ENCODE measurements at places on chromosomes 2 and 18.

DNA sequence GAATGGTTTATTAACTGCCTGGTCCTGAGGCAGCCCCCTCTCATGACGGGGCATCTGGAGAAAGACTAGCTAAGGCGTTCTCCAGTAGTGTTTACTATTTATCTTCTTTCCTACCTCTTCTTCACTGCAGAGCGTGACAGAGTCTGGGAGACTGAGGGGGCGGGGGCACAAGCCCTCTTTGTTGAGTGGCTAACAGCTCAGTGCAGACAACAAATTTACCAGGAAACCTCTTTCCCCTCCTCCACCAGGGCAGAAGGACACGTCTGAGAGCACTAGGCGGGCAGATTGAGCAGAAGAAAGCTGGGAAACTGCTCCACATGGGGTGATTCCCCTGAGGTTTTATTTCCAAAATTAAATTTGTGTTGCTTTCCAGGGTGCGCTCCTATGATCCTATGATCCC, 322.1 kb downstream of the CNTNAP5 start:
- DNase-seq: no peak

- no peak for DNase-seq
Measured at GRCh38 chr2:43420389-43420801, 175.4 kb downstream of the THADA start.

GRCh38 chr18:50709193-50709592, 110.6 kb downstream of the MRO start:
- no peak for DNase-seq

DNA sequence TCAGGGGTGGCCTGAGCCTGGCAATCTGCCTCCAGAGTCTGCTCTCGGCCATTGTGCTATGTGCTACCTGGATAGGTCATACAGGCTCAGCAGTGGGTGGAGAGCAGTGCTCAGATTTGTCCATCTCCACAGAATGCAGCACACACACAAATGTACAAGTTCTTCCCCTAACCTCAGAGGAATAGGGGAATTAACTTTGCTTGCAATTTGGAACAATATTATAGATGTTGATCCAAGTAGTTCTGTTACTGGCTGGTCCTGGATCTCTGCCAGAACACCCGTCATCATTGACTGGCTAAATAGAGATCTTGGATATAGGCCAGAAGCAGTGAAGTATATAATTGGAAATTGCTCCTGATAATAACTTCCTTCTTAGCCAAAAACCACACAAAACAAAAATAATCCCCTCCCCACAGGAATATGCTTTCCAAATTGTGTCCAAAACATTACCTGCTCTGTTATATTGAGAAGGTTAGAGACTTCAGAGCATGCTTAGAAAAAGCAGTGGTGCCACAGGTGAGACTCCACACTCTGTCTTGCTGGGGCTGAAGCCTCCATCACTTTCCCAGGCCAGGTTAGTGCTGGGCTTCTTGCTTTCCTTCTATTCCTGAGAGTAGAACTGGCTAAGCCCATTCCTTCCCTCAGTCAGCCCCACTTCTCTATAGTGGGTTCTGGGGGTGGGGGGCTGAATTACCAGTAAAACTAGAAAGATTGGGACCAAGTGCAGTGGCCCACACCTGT, 38.8 kb downstream of the NCAPH start:
- peak; percentile 15 for DNase-seq

GRCh38 chr2:25310965-25311864, 30.5 kb downstream of the DNMT3A start:
- DNase-seq: peak; percentile 63

DNA sequence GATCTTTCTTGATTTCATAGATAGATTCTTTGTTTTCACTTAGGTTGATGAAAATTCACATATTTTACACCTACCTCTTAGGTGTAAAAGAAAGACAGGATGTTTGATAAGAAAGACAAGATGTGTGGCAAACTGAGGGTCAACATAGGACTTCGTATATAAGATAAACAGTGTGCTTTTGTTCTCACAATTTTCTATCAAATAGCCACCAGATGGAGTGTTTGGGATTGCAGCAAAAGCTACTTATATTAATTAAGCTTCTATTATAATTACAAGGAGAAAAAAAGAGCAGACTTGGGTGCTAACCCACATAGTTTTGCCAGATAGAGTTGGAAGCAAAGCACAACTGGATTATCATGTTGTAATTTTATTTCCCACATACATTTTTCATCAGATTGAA, 232.9 kb downstream of the CDH7 start:
- peak; percentile 13 for DNase-seq

DNA sequence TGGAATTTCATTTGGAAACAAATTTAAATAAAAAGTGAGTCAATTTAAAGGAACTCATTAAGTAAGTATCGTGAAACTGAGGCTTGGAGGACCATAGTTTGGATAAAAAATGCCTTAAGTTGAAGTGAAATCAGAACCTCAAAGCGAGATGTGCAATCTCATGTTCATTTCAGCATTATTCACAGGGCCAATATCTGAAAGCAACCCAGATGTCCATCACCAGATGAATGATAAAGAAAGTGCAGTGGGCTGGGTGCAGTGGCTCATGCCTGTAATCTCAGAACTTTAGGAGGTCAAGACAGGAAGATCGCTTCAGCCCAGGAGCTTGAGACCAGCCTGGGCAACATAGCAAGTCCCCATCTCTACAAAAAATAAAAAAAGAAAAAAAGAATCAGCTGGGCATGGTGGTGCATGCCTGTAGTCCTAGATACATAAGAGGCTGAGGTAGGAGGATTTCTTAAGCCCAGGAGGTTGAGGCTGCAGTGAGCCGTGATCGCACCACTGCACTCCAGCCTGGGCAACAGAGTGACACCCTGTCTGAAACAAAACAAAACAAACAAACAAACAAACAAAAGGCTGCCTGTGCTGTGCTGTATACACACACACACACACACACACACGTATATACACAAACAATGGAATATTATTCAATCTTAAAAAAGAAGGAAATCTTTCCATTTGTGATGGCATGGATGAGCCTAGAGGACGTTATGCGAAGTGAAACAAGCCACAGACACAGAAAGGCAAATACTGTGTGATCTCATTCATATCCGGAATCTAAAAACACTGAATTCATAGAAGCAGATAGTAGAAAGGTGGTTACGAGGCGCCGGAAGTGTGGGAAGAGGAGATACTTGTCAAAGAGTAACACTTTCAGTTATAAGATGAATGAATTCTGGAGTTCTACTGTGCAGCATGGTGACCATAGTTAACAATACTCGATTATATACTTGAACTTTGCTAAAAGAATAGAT, 14.5 kb downstream of the SH3RF3 start:
- no peak for DNase-seq

- no peak for DNase-seq
Measured at GRCh38 chr2:229669841-229670240, 44.5 kb downstream of the DNER start.

DNA sequence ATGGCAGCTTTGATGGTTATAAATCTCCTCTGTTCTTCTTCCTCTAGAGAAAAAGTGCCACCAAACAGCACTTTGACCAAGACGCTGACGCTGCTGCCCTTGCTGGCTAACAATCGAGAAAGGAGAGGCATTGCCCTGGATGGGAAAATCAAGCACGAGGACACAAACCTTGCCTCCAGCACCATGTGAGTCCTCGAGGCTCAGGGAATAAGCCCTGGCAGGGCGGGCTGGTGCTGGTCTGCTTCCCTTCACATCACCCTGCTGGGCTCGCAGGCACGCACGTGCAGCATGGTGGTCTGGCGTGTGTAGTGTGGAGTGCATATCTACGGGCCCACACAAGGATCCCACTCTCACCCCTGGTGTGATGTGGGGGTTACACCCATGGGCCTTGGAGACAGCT, 19.4 kb upstream of the DGKD start:
- no peak for DNase-seq

GRCh38 chr2:45000921-45001868, 8.1 kb downstream of the SIX2 start:
- DNase-seq: peak; percentile 10

- peak; percentile 32 for DNase-seq
Measured at GRCh38 chr2:16181062-16181740, 240.9 kb downstream of the MYCN start.

DNA sequence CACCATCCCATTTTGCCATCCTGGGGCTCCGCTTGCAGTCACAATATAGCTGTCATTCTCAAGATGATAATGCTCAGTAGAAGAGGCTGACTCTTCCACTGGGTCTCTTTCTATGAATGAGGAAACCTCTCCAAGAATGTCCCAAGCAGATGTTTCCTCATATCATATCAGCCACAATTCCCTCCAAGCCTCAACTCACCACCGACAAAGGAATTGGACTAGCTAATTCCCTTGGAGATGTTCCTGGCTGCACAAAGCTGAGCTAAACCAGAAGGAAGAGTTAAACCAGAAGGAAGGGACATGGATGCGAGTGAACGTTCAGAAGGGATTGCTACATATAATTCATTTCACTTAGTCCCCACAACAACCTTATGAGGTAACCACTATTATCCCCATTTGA, 65.0 kb upstream of the NPAS2 start:
- DNase-seq: no peak

DNA sequence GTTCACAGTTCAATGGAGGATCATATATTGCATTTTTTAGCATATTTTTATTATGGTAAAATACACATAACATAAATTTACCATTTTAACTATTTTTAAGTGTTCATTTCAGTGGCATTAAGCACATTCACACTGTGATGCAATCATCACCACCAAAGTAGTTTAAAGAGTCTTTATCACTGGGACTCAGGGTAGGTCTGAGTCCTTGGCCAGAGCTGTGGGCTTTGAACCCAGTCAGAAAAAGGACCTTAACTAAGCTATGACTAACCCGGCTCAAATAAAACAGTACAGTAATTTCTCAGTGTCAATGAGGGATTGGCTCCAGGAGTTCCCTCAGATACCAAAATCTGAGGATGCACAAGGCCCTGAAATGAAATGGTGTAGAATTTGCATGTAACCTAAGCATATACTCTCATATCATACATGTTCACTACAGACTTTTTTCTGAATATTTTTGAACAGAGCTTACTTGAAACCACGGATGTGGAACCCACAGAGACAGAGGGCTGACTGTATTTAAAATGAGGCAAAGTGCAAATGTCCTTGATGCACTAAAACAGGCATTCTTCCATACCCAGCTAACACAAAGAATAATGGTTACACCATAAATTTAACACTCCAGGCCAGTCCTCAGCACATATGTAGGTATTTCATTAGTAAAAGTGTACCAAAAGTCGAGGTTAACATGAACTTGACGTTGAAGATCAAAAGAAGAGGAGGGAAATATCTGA, 246.2 kb downstream of the LNPK start:
- no peak for DNase-seq

DNA sequence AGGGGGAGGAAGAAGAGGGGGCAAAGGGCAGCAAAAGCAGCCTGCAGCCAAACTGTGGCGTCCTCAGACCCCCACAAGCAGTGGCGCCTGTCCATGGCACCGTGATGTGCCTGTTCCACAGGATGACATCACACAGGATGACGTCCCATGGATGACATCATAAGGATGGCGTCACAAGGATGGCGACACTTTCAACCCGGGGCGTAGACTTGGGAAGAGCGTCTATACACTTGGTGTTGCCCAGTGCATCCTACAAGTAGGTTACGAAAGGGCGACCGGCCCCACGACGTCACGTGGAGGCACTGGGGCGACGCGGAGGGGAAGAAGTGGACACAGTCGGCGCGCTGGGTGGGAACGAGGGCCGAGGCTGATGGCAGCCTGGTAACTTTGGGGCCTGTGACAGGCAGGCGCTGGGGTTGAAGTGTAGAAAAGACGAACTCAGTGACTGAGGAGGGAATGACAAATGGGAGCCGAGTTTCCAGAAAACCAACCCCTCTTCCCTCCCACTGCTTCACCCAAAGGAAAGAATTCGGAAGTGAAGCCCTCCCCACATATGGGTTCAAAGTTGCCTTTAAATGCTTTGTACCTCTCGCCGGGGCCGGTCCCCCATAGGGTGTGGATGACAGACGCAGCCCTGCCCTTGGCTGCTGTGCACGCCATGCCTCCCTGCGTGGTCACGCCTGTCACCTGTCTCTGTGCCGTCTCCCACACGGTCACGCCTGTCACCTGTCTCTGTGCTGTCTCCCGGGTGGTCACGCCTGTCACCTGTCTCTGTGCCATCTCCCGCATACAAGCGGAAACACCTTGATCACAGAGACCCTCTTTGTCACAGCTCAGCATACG, 13.4 kb upstream of the KCNG2 start:
- DNase-seq: peak; percentile 38

GRCh38 chr18:63951302-63951705, 2.2 kb downstream of the HMSD start:
- no peak for DNase-seq

DNA sequence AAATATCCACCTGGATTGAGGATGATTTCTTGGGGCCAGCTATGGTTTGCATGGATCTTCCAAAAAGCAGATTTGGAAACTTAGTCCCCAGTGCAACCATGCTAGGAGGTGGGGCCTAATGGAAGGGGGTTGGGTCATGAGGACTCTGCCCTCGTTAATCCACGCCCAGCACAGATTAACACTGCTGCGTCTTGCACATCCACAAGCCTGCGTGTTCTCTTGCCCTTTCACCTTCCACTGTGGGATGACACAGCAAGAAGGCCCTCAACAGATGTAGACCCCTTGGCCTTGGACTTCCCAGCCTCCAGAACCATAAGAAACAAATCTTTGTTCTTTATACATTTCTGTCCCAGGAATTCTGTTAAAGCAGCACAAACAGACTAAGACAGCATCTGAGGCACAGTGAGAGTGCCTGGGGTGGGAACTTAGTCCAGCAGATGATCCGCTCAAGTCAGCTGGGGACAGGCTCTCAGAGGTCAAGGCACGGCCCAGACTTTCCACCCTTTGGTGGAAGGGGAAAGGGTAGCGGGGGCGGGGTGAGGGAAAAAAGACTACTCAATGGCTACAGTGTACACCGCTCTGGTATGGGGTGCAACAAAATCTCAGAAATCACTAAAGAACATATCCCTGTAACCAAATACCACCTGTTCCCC, 2.4 kb downstream of the RAB17 start:
- DNase-seq: no peak

DNA sequence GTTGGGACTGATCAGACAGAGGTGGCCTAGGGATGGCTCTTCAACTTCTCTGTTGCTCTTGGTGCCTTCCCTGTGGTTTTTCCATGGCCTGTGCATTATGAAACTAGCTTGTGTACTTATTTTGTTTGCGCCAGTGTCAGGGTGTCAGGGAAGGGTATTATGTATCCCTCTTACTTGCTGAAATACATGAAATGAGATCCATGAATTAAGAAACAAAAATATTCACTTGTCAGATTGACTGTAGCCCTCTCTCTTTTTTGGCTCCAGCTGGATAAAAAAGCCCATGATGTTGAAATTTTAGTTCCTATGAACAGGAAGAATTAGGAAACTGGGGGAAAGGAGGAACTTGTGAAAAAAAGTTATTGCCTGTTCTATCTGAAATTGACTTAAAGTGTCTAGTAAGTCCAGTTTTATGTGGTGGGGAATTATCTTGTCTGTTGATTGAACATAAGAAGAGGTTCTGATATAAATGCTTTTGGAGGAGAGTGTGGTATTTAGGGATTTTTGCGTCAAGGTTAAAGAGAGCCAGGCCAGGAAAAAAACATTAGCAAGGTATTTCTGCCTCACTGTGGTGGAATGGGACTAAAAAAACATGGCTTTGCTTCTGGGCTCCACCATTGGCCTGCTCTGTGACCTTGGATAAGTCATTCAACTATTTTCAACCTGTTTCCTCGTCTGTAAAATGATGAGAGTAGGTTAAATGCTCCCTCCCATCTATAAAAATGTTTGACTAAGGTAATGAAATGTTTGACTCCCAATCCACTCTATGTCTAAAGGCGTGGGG, 12.0 kb downstream of the UGP2 start:
- no peak for DNase-seq

GRCh38 chr2:141380008-141380979, 750.5 kb downstream of the LRP1B start:
- DNase-seq: no peak

Data from T47D (cell line).